Left cardiac atrium (tissue), 4 donors: ENCODE measurements at places on chromosomes 6 and 20. TPM values are rescaled to one million over a fixed set of nuclear protein-coding genes. Genes with fewer than 3 reads are reported as not detected.
A peak's percentile ranks its signal among the peaks of the same experiment; 100 is the strongest.

- DNase-seq: peak; percentile 57
Observed at GRCh38 chr20:49712996-49713752, 504 bp downstream of the B4GALT5 start.

- DNase-seq: no peak
Observed at GRCh38 chr20:25327521-25328235, 63.0 kb downstream of the ABHD12 start.

GRCh38 chr6:15444081-15444731 is 198.3 kb downstream of the JARID2 start:
- no peak for DNase-seq

DNA sequence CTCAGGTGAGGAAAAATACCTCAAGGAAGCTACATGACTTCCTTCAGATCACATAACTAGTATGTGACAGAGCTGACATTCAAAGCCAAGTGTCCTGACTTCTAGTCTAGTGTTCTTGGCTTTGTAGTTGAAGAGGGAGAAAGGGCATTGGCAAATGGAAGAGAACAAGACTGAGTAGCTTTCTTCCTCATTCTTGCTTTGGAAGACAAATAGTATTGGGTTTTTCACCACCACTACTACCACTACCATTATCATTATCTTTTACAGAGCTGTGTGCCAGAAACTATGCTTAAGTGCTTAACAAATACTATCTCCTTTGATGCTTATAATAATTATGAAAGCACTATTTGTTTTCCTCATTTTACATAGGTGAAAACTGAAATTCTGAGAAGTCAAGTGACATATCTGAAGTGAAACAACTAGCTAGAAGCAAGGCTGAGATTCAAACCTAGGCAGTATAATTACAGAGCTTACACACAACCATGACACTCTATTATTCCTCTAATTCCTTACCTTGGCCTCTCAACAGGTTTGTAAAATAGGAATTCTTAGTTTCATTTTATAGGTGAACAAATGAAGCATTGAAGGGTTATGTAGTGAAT is 6.8 kb downstream of the ACSS2 start:
- DNase-seq: no peak

GRCh38 chr20:16368645-16369292 is 204.5 kb downstream of the KIF16B start:
- no peak for DNase-seq

SEL1L2 gene
- not detected for total RNA-seq

SPATS1 gene
- not detected for total RNA-seq
